GM23338 (cell line): ENCODE measurements at places on chromosomes 7 and 10. TPM values are rescaled to one million over a fixed set of nuclear protein-coding genes. Genes with fewer than 3 reads are reported as not detected.

Gene CALML5
- polyA plus RNA-seq = 0.26 and 0.40 TPM in 2 replicates

Gene NPY4R2
- polyA plus RNA-seq = not detected in 2 replicates

Gene PTF1A
- not detected in 2 replicates for polyA plus RNA-seq

Gene EVX1
- polyA plus RNA-seq = not detected in 2 replicates

Gene ZNF804B
- polyA plus RNA-seq = not detected in 2 replicates

Gene PDK4
- 0.07 and 0.32 TPM in 2 replicates for polyA plus RNA-seq

Gene NME8
- polyA plus RNA-seq = 0.83 and 1.3 TPM in 2 replicates

Gene OGDH
- polyA plus RNA-seq = 13.5 and 16.5 TPM in 2 replicates

Gene IDI2
- polyA plus RNA-seq = not detected in 2 replicates

Gene EPO
- polyA plus RNA-seq = 0.97 and 1.0 TPM in 2 replicates

Gene LARP4B
- polyA plus RNA-seq = 14.6 and 18.3 TPM in 2 replicates

Gene PHYHIPL
- 0.27 and 0.63 TPM in 2 replicates for polyA plus RNA-seq

Gene ANXA8
- polyA plus RNA-seq = 0.19 TPM in 1 of 2 replicates, not detected in the other

Gene HABP2
- polyA plus RNA-seq = not detected in 2 replicates

Gene SLC26A5
- 1.0 and 1.1 TPM in 2 replicates for polyA plus RNA-seq
